ENCODE measurements at places on chromosomes 12 and 14.

DNA sequence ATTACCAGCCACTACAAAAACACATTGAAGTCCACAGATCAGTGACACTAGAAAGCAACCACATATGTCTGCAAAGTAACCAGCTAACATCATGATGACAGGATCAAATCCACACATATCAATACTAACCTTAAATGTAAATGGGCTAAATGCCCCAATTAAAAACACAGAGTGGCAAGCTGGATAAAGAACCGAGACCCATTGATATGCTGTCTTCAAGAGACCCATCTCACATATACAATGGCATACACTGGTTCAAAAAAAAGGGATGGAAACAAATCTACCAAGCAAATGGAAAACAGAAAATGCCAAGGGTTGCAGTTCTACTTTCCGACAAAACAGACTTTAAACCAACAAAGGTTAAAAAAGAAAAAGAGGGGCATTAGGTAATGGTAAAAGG is 307.7 kb downstream of the GPHN start:
- DNase-seq: no peak

- no peak for DNase-seq
These were observed 239.0 kb downstream of the CPNE8 start for GRCh38 chr12:38666425-38666824.

DNA sequence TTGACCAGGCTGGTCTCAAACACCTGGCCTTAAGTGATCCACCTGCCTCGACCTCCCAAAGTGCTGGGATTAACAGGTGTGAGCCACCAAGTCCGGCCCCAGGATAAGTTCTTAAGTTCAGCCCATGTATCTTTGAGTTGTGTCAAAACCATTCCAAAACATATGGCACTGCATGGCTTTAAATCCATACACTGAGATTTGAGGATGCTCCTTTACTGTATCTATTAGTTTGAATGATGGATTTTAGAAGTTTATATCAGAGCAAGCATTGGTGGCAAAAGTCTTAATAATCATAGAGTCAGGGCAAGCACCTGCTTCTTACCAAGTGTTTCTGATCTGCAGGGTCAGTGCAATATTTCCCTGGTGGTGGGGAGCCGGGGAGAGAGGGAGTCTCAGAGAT is 6.1 kb downstream of the KRT6B start:
- DNase-seq: no peak

- no peak for DNase-seq
These were observed 72.4 kb downstream of the RASSF3 start for GRCh38 chr12:64682572-64683277.

- DNase-seq: no peak
These were observed 2.1 kb downstream of the KCNC2 start for GRCh38 chr12:75207338-75208083.

DNA sequence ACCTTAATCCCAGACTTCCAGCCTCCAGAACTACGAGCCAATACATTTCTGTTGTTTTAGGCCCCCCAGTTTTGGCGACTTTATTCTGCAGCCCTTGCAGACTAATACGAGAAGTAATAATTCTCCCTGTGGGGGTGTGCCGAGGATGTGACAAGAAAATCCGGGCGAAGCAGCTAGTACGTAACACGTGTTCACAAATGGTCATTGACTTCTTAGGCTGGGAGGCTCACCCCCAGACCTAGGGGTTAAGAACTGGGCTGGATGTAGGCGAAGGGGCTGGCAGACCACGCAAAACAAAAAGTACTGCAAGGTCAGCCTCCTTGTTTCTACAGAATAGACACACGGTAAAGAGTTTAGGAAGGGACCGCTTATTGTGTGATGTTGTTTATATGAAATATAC is 69.8 kb upstream of the ESRRB start:
- no peak for DNase-seq

GRCh38 chr12:120361506-120362208 is 7.3 kb downstream of the MSI1 start:
- peak; percentile 78 for DNase-seq

DNA sequence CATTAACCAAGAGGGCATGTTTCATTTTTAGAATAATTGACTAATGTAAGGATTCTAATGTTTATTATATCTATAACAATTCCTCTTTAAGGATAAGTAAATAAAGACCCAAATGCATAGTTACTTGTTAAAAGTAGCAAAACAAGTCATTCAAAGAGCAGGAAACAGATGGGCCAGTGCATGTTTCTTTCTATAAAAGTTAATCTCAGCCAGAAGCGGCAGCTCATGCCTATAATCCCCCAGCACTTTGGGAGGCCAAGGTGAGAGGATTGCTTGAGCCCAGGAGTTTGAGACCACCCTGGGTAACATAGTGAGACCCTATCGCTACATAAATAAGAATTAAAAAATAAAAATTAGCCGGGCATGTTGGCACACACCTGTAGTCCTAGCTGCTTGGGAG is 391.0 kb upstream of the RGS6 start:
- DNase-seq: no peak

DNA sequence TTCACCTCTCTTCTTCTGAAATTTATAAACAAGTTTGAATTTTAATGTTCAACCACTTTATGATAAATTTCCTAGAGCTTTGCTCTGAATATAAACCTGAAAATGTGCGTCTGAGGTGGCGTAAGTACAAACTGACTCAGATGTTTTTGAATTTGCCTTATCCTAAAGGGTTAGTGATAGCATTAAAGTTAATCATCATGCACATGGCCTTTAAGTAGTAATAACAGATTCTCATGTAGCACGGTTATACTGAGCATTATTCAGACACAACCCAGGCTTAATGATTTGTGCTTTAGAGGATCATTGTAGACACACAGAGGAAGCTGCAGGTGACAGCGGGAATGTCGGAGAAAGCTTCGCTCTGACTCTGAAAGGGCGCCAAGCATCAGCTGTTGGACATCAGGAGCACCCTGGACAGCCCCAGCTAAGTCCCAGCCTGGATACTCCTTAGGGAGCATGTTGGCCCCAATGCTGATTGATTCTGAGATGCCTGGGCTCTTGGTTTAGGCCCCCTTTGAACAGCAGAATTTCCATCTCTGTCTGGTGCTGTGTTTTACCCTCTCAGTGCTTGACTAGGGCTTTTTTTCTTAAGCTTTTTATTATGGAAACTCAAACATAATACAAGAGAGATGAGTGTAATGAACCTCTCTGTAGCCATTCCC is 91.1 kb downstream of the PLXNC1 start:
- no peak for DNase-seq

- DNase-seq: no peak
These were observed 23.3 kb upstream of the BTBD6 start for GRCh38 chr14:105224845-105225570.

GRCh38 chr12:75781532-75782046 is 250.0 kb downstream of the PHLDA1 start:
- DNase-seq: no peak

- no peak for DNase-seq
These were observed 70.1 kb upstream of the HIF1A start for GRCh38 chr14:61625165-61625564.

- no peak for DNase-seq
These were observed 21.2 kb upstream of the MEG3 start for GRCh38 chr14:100804558-100805309.

DNA sequence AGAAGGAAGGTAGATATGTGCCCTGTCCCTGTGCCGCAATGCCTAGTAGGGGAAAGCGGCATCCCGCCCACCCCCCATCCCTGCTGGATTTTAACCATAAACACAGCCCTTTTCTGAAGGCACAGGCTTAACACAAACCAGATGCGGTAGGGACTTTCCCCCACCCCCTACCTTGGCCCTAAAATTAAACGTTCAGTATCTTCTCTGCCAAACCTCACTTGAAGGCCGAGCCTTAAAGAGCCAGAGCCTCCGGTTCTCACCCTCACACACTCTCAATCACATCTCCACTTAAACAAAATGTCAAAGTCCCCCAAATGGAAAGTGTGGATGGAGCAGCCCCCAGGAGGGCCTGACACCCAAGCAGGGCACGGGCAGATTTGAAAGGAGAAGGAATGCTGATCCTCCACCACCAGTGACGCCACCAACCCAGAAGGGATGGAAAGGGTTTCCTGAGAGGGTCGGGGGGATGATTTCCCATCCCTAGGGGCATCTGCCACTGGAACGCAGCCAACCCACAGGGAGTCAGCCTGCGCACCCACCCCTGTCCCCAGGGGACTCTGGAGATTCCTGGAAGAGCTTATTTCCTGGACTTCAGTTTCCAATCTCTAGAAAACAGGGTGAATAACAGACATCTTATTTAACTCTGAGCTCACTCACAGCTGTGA is 26.4 kb downstream of the ACTN1 start:
- no peak for DNase-seq

GRCh38 chr12:82655751-82656150 is 31.0 kb upstream of the TMTC2 start:
- DNase-seq: no peak
